ENCODE measurements at places on chromosomes 7 and 10.

DNA sequence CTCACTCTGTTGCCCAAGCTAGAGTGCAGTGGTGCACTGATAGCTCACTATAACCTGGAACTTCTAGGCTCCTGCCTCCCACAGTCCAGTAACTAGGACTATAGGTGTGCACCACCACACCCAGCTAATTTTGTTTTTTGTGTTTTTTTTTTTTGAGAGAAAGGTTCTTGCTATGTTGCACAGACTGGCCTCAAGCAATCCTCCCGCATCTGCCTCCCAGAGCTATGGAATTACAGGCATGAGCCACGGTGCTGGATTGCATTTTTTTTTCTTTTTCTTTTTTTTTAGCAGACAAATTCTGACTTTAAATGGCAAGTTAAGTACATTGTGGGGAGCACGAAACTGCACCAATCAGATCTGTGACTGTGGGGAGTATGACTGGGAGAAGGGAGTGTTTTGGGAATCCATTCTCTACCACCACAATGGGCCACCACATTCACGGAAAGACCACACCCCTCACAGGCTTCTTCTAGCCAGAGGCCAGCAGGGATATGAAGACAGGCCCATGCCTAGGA, 58.1 kb upstream of the MSMB start:
- no peak for DNase-seq

DNA sequence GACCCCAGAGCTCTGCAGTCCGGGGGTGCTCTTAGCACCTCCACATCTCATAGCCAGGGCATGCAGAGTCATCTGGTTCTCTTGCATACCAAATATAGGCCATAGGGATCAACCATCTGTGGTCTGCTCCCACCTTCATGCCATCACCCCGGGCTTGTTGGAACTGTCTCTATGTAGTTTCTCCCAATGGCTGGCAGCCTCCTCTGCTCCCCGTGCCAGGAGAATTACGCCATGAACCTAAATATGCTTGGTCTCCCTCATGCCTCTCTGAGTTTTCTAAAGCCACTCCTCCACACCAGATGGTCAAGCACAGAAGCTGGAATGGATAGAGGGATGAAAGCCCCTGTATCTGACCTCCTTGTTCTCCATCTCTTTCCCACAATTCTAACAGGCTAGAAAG, 302.6 kb upstream of the MYO3A start:
- no peak for DNase-seq

GRCh38 chr7:70460071-70460470, 671.9 kb upstream of the GALNT17 start:
- DNase-seq = no peak

DNA sequence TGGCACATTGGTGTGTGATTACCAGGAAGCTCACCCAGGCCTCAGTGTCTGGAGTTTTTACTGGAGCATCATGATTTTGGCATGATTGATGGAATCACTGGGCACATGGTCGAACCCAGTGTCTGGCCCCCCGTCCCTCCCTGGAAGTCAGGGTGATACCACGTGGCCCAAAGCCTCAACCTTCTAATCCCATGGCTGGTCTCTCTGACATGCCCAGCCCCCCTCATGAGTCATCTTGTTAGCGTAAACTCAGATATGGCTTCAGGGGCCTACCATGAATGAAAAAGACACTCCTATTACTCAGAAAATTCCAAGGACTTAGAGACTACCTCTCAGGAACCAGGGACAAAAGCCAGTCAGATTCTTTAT, 109.3 kb downstream of the GRK5 start:
- no peak for DNase-seq

GRCh38 chr7:1998146-1998545, 234.6 kb downstream of the MAD1L1 start:
- no peak for DNase-seq

DNA sequence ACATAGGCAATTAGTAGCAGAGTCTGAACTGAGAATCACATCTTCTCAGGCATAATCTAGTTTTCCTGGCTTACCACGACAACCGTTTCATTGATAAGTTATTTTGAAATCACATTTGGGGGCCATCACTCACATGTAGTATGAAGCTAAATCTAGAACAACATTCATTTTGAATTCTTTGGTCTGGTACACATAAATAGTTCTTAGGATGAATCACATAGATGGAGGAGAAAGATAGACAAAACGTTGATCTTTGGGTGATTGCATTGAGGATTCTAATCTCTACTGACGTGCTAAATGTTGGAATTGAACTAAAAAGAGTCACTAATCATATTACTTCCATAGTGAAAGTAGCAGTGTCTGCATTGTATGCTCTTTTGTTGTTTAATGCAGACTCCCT, 1022.6 kb downstream of the LRMDA start:
- no peak for DNase-seq

DNA sequence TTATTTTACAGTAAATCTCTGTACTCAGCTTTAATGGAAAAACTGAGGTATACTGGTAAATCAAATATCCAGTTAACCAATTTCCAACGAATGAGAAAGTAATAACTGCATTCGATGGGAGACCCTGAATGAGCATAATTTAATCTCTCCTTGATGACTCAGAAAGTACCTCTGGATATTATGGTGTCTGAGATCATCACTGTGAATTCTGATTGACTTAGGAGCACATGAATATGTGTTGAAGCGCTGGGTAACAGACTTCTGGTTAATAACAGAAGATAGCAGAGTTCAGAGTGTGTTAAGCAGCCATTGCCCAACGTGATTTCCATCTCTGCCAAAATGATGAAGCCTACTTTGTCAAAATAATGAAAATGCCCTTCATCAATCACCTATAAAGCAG, 116.6 kb downstream of the NRP1 start:
- DNase-seq = no peak

DNA sequence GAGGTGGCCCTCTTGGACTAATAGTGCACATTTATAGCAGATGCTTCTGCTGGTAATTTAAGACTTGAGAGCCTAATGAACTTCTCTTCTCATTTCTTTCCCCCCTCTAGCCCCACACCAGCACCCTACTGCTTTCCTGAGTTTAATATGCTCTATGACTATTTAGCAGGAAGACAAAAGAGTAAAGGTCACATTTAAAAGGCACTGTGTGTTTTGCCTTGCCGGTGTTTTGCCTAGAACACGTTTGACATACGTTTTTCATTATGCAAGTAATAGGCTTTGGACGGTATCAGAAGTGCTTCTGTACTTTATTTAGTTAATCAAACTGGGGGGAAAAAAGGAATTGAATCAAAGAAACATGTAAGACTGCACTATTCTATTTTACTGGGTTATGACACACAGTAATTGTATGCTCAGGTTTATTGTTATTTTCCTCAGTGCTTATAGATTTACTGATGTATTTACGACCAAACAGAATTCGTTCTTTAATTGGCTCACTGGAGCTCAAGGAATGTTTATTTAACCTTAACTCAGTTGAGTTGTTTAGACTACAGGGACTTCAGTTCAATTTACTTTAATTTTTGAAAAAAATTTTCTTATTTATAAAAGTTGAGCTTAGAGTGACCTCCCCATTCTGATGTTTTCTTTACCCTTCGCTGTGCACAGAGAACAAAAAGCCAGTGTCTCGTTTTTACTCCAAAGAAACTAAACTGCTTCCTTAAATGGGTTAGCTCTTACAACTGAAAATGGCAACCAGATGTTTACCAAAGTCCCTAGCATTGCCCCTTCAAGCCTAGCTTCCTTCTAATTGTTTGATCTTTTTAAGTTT, 35.4 kb downstream of the CPED1 start:
- no peak for DNase-seq

Measured in NCI-H187 treated with DMSO at 0.1 percent for 48 hours (cell line).